ENCODE measurements at places on chromosomes 3 and 15.

- DNase-seq = no peak
These were observed 34.6 kb downstream of the GLDN start for GRCh38 chr15:51375966-51376640.

DNA sequence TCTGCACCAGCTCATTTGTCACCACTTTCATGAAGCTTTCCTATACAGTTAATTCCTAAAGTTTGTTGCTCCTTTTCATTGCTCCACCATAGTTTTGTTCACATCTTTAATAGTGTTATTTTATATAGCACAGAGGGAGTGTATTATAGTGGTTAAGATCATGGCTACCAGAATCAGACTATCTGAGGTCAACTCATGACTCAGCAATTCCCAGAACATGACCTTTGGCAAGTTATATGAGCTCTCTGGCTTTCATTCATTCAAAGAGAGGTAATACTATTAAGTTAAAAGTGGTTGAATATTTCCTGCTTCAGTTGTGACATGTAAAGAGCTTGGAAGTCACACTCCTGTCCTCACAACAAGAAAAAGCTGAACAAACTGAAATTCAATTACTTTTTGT is 1073.5 kb downstream of the NAALADL2 start:
- DNase-seq = no peak

GRCh38 chr3:52895418-52895817 is 1.9 kb downstream of the STIMATE start:
- no peak for DNase-seq

GRCh38 chr15:91652610-91653207 is 200.8 kb upstream of the SLCO3A1 start:
- peak; percentile 2 for DNase-seq

GRCh38 chr15:100502651-100503050 is 26.1 kb downstream of the CERS3 start:
- DNase-seq = no peak

GRCh38 chr3:49668861-49669260 is 5.3 kb upstream of the APEH start:
- no peak for DNase-seq

GRCh38 chr3:46629551-46630517 is 17.5 kb downstream of the FAM240A start:
- DNase-seq = peak; percentile 41

DNA sequence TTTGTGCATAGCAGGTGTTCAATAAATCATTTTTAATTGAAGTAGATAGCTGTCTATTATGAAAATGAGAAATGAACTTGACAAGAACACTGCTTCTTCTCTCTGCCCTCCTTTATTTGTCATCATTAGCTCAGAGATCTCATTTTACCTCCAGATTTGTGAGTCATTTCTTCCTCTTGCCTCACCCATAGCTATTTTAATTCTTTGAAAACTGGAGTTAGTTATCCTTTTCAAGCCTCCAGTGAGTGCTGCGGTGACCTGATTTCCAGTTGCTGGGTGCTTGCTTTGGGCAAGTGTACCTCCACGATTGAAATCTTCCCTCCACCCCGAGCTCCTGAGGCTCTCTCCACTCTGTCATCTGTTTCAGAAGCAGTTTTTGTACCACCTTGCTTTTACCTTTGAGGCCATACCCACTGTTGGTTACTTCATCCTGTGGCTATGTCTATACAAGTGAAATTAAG is 114.6 kb downstream of the NFKBIZ start:
- no peak for DNase-seq

DNA sequence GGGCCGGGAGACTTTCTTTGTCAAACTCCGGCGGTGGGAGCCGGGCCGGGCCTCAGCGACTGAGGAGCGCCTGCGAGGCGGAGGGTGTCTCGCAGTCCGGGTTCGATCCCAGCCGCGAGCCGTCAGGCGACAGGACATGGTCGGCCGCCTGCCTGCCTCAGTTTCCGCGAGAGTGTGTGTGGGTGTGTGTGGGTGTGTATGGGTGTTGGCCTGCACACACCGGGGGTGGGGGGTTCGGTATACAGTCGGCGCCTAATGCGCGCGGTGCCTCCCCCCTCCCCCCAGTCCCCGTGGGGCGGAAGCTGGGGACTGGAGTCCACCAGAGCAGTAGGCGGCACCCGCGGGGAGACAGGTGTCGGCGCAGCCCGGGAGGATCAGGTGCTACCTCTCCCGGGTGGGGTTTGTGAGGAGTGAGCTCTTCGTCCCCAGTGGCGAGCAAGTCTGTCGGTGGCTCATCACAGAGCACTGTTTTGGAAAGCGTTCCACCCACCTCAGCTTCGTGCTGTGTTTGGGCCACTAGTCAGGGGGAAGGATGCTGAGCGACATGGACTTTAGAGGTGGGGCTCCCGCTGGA is 246.3 kb downstream of the GOLGA6L6 start:
- no peak for DNase-seq

DNA sequence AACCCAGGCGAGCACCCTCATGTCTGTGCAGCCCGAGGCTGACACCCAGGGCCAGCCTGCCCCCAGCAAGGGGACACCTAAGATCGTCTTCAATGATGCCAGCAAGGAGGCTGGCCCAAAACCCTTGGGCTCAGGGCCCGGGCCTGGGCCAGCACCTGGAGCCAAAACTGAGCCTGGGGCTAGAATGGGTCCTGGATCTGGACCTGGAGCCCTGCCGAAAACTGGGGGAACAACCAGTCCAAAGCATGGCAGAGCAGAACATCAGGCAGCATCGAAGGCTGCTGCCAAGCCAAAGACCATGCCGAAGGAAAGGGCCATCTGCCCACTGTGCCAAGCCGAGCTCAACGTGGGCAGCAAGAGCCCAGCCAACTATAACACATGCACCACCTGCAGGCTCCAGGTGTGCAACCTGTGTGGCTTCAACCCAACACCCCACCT is 31.4 kb upstream of the APEH start:
- DNase-seq = no peak

DNA sequence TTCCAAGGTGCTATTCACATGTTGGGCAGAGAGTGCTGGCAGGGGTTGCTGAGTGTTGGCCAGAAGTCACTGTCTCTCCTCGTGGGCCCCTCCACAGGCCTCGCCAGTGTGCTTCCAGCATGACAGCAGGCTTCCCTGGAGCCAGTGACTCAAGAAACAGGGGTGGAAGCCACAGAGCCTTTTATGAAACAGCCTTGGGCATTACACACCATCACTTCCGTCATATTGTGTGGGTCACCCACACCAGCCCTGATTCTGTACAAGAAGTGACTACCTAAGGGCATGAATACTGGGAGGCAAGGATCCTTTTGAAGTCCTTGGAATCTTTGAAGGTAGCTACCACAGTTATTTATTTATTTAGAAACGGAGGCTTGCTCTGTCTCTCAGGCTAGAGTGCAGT is 177.6 kb upstream of the UBE3A start:
- no peak for DNase-seq
